NCI-H2081 treated with DMSO at 0.1 percent for 48 hours (cell line): ENCODE measurements at places on chromosomes 12 and 14.

- DNase-seq = no peak
Measured at GRCh38 chr14:48943913-48944312, 642.3 kb downstream of the RPS29 start.

DNA sequence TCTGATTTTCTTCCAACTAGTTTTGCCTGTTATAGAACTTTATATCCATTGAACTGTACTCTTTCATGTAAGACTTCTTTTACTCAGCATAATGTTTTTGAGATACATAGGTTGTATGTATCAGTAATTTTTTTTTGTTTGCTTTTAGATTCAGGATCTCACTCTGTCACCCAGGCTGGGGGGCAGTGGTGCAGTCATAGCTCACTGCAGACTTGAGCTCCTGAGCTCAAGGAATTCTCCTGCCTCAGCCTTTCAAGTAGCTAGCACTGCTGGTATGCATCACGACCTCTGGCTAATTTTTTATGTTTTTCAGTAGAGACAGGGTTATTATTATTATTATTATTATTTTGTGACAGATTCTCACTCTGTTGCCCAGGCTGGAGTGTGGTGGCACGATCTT is 65.0 kb upstream of the DDHD1 start:
- DNase-seq = no peak

GRCh38 chr14:74552623-74553022 is 59.1 kb downstream of the ISCA2 start:
- no peak for DNase-seq

- DNase-seq = no peak
Measured at GRCh38 chr14:28773861-28774691, 7.5 kb downstream of the FOXG1 start.
